ENCODE measurements at places on chromosomes 16 and 17.

DNA sequence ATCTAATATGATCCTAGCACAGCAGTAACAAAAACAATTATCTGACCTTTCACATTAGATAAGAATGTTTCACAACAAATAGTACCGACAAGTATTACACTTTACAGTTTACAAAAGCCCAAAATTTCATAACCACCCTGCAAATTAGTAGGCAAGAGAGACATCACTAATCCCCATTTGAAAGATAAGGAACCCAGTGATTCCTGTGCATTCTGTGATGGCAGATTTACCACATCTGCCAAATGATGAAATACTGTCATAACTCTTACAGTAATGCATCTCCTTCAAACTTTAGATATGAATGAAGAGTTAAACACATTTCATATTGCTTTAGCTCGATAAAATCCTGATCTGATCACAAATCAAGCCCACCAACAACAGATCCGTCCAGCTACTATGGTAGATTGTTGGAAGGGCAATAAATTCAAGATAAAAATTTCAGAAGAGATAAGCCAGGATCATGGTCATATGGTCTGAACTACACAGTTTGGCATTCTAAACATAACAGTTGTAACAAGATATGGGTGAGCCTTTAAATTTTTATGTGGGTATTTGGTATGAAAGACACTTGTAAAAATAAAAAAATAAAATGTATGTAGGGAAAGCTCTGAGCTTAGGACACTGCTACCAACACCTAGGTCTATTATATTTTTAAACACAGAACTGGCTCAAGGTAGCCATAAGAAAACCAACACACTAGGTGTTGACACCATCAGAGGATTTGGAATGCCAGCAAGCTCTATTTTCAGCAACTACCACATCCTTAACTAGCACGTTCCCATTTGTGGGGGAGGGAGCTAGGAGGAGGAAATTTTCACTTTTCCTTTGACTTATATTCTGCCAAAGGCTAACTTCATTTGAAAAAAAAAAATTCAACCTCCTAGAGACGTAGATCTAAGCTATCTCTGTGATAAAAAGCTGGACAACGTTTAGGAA lies 9.3 kb downstream of the YWHAE start:
- DNase-seq: no peak

- DNase-seq: no peak
Measured at GRCh38 chr16:67718668-67719047, 458 bp downstream of the GFOD2 start.

DNA sequence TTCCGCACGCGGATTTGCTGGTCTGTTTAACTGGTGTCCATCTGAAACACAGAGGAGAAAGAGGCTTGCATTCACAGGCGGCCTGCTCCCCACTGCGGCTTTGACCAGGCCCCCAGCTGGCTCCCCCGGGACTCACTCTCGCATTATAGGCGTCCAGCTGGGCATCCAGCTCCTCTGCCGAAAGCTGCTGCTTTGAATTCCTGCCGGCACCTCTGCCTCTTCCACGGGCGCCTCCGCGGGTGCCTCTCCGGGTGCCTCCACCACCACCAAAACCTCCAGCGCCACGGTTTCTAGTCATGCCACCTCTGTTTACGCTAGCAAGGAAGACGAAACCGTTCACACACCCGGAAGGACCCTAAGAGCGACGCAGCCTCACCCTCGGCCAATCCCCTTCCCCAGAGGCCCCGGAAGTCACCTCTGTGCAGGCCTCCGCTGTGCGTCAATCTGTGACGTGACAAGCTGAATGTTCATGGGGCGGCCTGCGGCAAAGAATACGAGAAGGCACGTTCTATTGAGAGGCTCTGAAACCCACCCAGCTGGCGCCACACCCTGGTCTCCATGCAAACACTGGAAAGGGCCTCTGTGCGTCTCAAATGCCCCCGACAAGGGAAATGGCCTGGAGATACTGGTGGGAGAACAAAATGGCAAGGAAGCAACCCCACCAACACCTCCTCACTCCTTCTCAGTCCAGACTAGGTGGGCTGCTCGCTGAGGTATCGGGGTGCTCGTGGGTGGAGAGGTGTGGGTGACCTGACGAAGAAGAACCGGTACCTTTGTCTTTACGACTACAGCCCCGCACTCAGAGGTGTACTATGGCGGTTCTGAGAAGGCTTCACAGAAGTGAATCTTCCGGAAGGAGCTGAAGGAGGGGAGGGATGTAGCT lies 3.0 kb downstream of the ALYREF start:
- DNase-seq: no peak

- peak; percentile 28 for DNase-seq
Measured at GRCh38 chr16:46894036-46894672, 10.0 kb downstream of the GPT2 start.

DNA sequence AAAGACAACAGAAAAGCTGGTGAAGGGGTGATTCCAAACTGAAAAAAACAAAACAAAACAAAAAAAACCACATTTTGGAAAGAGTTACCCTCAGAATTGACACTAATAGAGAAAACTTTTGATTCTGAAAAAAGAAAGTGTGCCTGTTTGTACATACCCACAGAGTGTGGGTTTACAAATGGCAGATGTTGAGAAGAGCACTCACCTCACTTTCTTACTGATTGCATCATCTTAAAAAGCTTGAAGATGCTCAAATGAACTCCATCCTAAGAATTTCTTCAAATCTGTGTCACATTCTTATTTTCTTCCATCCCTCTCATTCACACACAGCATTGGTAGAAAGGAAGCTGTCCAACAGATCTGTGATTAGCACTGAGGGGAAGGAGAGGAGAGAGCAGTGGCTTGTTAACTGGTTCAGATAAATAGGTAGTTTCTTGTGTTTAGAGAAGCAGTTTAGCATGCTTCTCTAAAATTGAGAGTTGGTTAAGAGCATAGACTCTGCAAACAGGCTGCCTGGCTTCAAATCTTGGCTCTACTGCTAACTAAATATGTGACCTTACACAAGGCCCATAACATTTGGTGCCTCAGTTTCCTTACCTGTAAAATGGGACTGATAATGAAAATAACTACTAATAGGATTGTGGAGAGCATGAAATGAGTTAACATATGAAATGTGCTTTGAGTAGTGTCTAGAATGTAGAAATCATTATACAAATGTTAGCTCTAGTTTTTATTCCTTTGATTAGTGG lies 6.9 kb downstream of the GNAO1 start:
- DNase-seq: no peak

GRCh38 chr17:67427424-67427823 lies 50.3 kb downstream of the PITPNC1 start:
- DNase-seq: no peak

GRCh38 chr17:20089756-20090547 lies 80.8 kb downstream of the SPECC1 start:
- DNase-seq: no peak

DNA sequence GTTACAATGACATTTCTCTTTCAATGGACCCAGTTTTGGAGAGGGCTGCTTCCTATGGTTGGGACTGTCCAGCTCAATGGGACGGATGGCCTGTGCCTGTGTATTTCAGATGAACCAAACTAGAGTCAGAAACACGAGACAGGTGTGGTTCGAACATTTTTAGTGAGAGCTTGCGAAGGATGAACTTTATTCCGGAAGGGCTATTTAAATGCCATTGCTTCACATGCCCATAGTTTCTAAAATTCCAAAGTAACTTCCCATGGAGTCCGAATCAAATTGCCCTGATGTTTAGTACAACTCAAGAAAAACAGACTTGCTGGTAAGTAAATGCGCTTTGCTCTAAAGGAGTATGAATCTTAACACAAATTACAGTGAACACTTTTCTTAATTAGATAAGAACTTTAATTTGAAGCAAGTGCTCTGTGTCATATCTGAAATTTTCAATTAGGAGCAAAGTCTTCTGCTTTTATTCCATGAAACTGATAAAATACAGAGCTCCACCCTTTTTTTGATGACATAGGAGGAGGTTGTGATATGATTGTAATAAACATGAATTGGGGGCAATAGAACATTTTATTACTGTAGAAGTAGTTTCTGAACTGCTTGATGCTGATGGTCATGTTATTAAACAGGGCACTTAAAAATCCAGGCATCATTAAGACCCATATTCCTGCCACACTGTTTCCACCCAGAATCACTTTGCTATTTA lies 1.3 kb downstream of the KRT20 start:
- no peak for DNase-seq

- DNase-seq: no peak
Measured at GRCh38 chr17:82152114-82152513, 54.1 kb upstream of the FASN start.

DNA sequence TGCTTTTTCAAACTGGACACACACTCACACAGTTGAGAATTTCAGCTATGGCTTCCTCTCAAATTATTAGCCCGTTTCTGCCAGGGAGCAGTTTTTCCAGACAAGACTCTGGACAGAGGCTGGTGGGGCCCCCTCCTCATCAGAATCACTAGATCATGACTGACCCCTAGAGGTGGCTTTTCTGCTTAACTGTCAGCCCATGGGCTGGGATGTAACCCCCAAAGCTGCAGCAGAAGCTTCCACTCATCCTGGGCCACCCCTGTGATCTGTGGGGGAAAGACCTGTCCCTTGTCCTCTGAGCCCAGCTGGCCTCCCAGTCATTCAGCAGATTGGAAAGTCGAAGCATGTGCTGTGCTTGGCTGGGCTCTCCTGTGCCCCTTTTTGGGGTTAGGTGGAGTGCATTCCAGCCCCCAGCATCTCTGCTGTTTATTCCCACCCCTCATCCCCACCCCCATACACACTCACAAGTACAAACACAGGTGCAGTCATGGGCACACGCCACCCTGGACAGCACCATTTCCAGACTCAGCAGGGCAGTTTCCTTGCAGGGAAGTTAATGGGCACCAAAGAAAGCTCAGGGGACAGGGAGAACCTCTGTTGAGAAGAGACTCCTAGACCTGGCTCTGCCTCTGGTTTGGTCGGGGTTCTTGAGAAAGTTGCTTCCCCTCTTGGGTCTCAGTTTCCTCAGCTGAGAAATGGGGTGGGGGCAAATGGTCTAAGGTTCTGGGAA lies 77.6 kb upstream of the RBL2 start:
- no peak for DNase-seq

GRCh38 chr17:48617471-48618255 lies 2.6 kb upstream of the HOXB8 start:
- no peak for DNase-seq

GRCh38 chr16:53998966-53999522 lies 287.5 kb downstream of the IRX3 start:
- DNase-seq: peak; percentile 40

- no peak for DNase-seq
Measured at GRCh38 chr16:89290472-89290871, 73.0 kb downstream of the ZNF778 start.

DNA sequence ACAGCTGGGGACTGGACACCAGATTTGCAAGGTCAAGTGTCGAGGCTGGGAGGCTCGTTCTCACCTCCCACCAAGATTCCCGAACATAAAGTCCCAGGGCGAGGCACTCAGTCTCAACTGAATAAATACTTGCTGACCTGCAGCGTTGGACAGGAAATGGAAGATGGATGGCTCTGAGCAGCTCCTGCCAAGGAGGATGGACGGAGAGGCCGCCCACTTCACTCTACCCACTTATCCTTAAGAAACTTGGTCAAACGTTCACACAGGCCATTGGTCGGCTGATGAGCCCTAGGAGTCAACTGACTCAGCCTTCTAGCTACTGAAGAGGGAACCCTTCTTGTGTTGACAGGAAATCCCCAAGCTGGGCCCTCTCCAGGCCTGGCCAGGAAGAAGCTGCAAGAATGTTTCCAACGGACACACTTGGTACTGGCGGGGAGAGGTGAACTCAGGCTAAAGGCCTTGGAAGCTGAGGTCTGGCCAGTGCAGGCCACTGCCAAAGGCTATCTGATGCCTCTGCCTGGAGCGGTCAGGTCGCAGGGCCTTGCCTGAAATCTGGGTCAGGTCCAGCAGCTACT lies 50.0 kb downstream of the VAC14 start:
- peak; percentile 55 for DNase-seq

DNA sequence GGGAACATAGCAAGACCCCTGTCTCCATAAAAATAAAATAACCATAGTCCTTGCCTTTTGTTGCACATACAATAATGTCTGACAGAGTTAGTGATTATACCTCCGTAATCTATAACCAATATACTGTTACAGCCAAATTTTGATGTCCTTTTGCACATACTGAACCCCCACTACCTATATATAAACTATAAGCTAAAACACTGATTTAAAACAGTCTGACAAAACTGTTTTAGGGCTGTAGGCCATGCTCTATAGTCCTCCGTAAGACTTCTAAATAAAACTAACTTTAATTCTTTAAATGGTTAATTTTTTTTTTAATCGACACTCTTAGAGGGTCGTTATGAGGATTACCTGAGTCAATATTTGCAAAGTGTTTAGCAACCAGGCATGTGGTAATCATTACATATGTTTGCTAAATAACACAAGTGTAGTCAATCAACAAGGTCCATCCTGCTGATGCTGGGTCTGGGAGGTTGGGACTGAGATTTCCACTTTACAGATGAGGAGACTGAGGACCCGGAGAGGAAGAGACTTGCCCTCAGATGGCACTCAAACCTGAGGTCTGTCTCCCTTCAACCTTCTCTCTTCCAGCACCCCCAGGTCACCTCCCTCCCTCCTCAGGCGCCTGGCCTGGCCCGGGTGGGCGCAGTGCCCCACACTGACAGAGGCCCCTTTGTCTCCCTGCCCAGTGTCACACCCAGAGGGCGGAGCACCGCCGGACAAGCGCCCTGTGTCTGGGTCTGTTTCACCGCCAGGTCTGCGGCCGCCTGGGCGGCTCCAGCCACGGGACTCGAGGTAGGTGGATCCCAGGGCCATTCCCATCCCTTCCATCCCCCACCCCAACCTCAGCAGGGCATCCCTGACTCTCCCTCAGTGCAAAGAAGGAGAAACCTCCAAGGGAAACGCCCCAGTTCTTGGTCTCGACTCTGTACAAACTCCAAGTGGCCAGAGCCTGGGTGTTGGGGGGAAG lies 10.3 kb downstream of the ZNF385C start:
- DNase-seq: no peak

GRCh38 chr16:29913514-29913913 lies 12.5 kb downstream of the KCTD13 start:
- no peak for DNase-seq

- no peak for DNase-seq
Measured at GRCh38 chr17:80101946-80102663, 724 bp downstream of the GAA start.

- DNase-seq: no peak
Measured at GRCh38 chr17:75639327-75639726, 6.1 kb downstream of the SMIM5 start.

DNA sequence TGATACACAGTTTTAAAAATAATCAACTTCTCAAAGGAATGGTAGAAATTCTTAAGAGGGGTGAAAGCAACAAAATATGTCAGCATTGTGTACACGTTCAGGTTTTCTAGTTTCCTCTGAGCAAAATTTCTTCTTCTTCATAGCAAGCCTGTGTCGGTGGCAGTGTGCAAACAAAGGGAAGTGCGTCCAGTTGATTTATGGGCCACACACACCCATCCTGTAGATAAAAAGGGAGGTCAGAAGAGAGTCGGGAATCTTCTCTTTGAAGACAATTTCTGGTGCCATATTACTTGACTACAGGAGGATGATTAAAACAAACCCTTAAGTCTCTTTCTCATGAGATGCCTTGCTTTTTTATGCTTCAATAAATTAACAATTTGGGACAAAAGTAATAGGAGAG lies 484.1 kb upstream of the SALL1 start:
- no peak for DNase-seq

All from fibroblast of skin of right quadriceps (primary cell).